ENCODE measurements at places on chromosomes 11 and 22.

GRCh38 chr22:37747715-37748100, 50.9 kb downstream of the TRIOBP start:
- no peak for DNase-seq

DNA sequence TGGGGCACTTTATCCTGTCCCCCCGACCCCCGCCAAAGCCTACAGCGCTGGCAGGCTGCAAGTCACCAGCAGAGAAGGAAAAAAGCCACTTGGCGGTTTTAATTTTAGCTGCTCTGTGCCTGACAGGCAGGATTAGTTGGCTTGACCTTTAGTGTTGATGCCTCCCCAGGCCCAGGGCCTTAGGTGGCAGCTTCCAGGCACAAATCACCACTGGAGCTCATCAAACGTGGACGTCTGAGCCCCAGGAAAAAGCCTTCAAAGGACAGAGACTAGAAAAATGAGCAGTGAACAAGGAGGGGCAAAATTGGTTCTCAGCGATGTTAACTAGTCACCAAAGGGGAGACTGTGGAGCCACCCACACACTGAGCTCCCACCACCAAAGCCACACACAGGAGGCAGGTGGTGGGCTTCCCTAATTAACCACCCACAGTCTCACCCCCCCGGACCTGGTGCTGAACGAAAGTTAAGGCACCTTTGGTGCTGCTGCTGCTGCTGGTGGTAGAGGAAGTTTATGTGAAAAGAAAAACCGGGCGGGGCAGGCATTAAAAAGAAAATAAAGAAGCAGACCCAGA, 4.4 kb upstream of the PYGM start:
- DNase-seq: no peak

DNA sequence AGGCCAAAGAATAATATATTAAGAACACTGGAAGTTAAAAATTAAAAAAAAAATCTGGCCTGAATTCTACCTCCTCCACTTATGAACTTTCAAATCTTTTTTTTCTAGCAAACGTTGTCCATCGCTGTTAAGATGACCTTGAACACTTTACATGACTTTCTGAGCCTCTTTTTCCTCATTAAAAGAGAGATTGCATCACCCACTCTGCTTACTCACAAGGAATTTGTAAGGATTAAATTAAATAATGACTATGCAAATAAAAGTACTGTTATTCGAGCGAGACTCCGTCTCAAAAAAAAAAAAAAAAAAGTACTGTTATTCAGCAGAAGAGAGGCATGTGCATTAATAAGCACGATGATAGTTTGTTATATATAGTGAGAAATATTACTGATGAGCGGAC, 285.1 kb upstream of the CCDC90B start:
- DNase-seq: no peak

GRCh38 chr11:114610984-114611944, 15.7 kb upstream of the NXPE4 start:
- DNase-seq: no peak

GRCh38 chr22:40463017-40463631, 92.7 kb downstream of the SGSM3 start:
- DNase-seq: peak; percentile 26

Data from stimulated activated CD4-positive, alpha-beta T cell treated with anti-CD3 and anti-CD28 coated beads, Interleukin-2, amount 100 ng/mL, for 48 hours (primary cell).